ENCODE measurements at places on chromosomes 7 and 10.
A peak's percentile ranks its signal among the peaks of the same experiment; 100 is the strongest.

DNA sequence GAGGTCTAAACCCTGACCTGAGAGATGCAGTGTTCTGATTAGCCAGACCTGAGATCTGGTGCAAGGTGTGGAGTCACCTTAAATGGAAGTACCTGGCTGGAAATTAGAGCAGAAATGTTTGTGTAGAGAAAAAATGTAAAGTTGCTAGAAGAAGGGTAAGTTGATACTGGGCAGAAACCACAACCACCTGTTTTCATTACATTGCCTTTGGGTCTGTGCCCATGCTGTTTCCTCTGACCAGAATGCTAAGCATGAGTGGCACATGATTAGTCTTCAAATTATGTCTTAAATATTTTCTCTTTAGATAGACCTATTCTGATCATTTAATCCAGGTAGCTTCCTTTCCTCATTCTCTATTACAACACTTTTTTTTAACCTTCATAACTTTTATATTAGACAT, 69.0 kb downstream of the CASD1 start:
- no peak for DNase-seq

DNA sequence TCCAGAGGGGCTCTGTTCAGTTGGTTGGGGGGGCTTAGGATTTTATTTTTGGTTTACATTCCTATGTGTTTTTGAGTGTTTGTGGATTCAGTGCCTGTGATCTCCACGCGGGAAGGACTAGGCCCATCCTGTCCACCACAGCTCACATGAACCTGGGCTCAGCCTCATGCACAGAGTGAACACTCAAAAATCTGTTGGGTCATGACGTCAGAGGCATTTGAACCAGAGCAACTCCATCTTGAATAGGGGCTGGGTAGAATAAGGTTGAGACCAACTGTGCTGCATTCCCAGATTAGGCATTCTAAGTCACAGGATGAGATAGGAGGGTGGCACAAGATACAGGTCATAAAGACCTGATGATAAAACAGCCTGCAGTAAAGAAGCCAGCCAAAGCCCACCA, 133.3 kb downstream of the RAMP3 start:
- DNase-seq: no peak

DNA sequence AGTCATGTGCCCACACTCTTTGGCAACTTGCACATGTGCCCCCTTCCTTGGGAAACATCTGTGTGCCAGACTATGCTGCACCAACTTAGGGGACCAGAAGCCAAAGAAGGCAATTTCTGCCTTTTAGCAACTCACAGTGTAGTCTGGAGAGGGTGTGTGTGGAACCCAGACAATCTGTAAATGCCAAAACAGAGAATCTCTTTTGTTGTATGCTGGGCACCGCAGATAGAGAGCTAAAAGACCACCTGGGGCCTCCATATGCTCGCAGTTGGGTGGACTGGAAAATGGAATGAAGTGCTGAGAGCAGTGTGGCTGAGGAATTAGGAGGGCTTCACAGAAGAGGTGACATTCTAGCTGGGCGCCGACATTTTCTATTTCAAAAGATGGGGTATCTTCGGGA, 26.4 kb downstream of the UBTD1 start:
- DNase-seq: no peak

GRCh38 chr7:22025075-22025474, 79.4 kb upstream of the CDCA7L start:
- no peak for DNase-seq

DNA sequence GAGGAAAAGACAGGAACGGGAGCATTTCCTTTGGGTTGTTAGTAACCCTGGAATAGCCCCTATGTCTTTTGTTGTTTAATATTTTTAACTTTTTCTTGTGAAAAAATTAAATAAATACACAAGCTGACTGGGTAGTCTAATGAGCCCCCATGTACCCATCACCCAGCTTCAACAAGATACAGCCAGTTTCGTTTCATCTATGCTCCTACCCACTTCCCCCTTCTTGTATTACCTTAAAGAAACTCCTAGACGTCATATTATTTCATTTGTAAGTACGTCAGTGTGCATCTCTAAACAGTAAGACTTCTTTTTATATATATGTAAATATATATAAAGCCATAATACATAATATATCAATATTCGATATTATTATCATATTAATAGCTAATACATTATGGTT, 42.8 kb upstream of the NUB1 start:
- no peak for DNase-seq

DNA sequence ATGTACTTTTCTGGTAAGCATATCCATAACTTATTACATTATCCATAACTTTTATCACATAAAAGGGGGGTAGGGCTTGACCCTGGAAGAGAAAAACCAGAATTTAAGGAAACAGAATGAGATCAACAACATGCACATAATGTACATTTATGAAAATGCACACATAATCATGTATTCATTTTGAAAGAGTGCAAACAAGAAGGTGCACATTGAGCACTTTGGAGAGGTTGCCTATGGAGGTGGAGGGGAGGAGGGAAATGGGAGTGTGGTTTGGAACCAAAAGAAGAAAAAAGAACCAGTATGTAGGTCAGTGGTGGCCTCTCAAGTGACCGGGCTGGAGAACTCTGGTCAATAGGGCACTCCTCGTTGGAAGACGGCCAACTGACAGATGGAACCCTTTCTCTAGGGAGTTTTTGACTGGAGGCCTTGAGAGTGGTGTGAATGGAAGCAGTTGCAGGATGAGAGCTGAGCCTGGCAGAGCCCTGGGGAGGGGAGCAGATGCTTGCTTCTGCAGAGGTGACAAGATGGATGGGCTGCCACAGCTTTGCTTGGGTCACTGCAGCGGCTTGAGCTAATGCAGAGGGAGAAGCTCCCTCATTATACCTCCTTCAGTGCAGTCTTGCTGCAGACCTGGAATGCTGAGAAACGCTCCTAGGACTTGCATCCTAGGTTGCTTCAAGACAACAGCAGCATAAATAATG, 192.7 kb downstream of the SEC23IP start:
- DNase-seq: no peak

DNA sequence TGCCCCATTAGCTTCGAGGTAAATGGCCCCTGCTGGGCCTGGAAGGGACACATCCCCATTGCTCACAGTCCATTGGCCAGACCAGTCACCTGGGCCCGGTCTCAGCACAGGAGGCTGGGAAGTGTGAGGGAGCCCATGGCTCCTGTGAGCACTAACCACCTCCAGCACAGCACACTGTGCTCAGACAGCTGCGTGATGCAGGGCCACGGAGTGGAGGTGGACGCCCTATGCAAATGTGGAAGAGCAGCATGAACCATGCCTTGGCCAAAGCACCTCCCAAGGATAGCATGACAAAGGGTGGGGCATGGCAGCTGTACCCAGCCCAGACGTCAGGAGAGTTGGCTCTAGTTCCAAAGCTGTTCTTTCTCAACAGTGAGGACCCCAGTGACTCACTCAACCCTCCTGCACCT, 120.1 kb upstream of the ZMIZ1 start:
- no peak for DNase-seq

DNA sequence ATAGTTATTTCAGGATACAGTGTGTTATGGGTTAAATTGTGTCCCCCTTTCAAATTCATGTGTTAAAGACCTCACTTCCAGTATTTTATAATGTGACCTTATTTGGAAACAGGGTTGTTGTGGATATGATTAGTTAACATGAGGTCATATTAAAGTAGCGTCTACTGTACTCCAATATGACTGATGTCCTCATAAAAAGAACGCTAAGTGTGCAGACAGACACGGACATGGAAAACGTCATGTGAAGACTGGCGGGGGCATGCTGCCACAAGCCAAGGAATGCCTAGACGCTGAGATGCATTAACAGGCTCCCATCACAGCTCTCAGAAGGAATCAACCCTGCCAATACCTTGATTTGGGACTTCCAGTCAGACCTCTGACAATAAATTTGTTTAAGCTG, 1.5 kb upstream of the WDR37 start:
- DNase-seq: no peak

DNA sequence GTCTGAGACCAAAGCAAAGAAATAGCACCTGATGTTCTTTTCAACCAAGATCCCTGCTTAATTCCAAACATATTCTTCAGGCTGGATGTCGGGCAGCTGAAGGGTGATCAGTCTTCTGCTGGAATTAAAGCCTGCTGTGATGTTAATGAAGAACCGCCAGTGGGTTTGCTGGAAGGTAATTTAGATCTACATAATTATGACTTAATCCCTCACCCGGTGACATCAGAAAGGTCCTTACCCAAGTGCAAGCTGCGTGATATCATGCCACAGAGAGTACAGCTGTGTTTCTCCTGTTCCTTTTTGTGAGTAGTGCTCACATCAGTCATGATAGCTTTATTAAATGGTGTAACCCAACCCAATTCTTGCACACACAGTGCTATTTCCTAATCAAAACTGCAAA, 29.1 kb upstream of the LRGUK start:
- no peak for DNase-seq

DNA sequence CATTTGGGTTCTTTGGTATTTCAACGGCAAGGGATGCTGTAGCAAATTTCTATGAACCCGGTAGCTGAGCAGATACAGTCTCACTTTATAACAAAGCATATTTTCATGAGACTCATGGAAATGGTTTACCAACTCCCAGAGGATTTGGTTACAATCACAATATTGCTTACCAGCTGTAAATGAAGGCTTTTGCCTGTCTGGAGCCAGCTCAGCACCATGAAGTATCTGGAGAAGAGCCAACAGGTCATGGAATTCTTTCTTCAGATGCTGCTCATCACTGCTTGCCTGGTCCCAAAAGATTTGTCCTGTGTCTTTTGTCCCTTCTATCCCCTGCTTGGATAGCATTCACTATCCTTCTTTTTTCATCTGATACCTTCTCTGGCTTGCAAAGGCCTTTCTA, 316.9 kb upstream of the PHYHIPL start:
- DNase-seq: no peak

DNA sequence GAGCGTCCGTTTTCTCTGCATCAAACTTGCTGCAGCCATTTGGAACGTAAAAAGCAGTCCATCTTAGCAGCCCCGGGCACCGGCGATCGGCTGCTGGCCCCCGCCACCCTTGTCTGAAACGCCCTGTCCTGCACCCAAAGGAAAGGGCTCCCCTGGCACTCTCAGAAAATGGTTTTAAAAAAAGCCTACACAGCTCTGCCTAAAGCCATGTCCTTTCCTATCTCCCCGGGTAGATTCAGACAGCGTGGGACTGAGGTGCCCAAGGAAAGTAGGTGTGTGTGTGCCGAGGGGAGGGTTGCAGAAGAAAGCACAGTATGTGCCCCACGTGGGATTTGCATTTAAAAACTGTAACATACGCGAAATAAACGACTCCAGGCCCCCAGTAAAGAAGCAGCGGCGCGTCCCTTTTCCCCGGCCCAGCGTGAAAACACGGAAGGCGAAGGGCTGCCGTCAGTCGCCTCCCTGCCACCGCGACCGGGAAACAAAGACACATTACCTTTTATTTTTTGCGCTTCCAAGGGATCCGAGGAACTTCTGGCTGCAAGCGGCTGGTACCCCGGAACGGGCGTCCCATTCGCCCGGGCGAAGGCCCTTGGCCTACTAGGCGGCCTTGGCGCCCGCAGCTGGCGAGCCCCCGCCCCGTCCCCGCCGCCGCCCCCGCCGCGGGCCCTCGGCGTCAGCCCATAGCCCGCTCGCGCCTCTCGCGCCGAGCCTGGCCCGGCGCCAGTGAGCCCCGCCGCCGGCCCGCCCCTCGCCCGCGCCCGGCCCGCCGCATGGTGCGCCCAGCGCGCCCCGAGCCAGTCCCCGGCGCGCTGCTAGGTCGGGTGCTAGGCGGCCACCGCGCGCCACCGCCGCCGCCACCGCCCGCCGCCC, 304.6 kb downstream of the PRPF18 start:
- peak; percentile 10 for DNase-seq

GRCh38 chr10:32333849-32334248, 13.1 kb downstream of the EPC1 start:
- peak; percentile 32 for DNase-seq

DNA sequence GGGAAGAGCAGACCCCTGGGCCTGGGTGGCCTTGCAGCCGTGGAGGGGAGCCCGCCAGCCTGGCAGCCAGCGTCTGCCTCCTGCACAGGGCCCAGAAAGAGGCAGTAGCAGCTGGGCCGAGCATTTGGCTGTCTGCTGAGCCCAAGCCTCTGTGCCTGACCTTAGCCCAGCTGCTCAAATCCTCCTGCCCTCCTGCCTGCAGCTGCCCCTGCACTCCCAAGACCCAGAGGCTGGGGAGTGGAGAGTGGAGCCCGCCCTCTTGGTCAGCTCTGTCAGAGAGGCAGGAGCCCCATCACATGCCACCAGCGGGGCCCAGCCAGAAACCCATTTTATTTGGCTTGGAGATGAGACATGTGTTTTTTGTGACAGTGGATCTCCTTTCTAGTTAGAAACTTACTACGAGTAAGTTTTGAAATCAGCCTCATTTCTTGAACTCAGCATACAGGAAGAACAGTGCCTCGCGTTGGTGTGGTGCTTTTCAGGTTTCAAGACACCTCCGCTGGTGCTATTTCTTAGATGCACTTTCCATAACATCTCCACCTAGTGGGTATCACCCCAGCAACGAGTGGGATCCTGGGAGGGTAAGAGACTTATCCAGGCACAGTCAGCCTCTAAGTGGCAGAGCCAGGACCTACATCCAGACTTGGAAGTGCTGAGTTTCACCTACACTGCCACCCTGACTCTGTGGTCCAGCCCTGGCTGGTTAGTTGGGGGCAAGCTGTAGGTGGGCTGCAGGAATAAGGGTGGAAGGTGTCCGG, 477.1 kb downstream of the RPS24 start:
- no peak for DNase-seq
